ENCODE measurements at places on chromosomes 3 and 15.

DNA sequence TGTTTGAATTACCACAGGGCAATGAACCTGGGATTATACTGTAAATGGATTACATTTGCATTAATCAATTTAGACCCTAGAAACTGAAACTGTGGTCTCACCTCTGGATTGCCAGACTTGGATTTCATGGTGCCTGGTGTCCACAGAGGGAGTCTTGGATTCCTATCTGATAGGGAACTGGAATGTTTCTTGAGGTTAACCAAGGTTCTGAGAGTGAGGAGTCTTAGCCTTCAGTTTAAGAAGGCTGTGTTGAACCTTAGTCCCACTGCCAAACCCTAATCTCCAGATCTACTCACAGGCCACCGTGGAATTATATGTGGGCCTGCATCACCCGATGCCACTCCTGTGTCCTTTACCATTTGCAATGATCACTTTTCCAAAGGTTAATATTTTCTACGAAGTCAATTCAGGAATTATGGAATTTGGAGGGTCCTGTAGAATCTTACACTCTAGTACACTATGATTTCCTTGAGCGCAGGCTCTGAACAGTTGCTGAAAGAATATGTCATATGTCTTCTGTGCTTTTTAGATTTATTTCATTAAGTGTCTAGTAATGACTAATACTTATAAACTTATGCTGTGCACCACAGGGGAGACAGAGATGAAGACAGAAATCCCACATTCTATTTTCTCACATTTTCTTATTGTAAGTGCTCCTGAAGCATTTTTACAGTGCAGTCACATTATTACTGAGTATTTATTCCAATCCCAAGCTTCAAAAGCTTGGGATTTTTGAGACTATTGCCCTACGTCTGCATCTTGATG is 87.9 kb downstream of the EFL1 start:
- DNase-seq, result no peak

- no peak for DNase-seq
These were observed 64.7 kb downstream of the OXSM start for GRCh38 chr3:25854635-25855034.

DNA sequence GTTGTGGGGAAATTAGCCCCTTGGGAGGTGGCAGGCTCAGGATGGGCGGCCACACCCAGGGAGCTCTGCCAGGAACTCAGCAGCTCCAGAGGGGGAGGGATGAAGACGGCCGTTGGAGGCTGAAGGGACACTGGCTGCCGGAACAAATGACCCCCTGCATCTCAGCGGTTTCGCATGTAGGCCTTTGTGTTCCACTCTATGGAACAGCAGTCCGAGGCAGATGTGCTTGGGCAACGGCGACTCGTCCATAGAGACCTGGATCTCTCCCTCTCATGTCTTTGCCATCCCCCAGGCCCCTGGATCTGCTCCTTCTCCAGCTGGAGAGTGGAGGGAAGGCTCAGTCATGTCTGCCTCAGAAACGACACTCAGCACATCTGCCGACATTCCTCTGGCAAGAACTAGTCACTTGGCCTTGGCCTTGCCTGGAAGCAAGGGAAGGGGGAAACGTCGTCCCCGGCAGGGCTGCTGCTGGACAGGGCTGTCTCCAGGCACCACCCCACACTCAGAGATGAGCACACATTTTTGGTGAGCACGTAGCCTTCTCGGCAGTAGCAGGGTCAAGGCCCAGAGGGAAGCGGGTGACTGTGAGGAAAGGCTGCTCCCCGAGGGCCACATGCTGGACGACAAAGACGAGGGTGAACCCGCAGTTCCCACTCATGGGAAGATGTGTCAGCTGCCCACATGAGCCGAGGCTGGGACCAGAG is 83.8 kb downstream of the ASB7 start:
- no peak for DNase-seq

DNA sequence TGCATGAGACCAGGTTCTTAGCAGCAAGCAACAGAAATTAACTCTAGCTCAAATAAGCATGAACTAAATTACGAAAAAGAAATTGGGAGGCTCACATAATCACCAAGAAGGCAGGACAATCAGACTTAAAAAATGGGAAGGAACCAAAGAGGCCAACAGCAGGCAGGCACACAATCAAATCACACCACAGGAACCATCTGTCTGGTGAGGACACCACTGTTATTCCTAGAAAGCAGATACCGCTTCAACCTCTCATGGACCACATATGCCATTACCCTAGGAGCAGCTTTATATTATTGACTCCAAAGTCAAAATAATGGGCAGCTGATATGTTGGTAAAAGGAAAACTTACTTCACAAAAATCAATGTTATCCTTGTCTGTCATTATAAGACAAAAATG is 51.6 kb downstream of the SUCLG2 start:
- no peak for DNase-seq

DNA sequence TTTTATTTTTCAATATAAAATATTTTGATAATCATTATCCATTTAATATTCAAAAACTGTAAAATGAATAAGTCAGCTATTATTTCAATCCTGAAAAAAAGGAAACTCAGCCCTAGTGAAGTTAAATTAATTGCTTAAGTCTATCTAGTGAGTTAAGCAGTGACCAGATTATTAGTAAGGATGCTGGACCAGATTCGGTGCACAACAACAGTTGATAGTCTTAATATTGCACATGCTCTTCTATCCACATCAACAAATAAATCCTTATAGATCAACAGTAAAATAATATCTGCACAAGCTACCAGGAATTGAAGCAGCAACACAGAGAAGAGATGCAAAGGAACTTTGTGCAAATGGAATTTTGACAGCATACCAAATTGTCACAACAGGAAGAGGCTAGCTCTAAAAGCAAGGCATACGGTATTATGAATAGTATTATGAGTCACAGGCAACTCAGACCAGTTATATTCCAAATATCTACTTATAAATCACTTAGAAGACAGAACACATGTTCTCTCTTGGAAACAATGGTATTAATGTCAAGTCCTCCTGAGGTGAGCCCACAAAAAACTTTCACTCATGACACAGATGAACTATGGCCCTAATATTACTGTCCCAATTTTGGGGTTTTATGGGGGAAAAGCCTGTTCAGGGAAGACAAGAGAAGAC is 24.9 kb downstream of the VPS13C start:
- DNase-seq, result no peak

- DNase-seq, result no peak
These were observed 27.8 kb upstream of the CRTC3 start for GRCh38 chr15:90501898-90502297.

- DNase-seq, result no peak
These were observed 100.5 kb upstream of the ZBED2 start for GRCh38 chr3:111695636-111696117.

- DNase-seq, result no peak
These were observed 61.2 kb upstream of the FLNB start for GRCh38 chr3:57946970-57947381.

DNA sequence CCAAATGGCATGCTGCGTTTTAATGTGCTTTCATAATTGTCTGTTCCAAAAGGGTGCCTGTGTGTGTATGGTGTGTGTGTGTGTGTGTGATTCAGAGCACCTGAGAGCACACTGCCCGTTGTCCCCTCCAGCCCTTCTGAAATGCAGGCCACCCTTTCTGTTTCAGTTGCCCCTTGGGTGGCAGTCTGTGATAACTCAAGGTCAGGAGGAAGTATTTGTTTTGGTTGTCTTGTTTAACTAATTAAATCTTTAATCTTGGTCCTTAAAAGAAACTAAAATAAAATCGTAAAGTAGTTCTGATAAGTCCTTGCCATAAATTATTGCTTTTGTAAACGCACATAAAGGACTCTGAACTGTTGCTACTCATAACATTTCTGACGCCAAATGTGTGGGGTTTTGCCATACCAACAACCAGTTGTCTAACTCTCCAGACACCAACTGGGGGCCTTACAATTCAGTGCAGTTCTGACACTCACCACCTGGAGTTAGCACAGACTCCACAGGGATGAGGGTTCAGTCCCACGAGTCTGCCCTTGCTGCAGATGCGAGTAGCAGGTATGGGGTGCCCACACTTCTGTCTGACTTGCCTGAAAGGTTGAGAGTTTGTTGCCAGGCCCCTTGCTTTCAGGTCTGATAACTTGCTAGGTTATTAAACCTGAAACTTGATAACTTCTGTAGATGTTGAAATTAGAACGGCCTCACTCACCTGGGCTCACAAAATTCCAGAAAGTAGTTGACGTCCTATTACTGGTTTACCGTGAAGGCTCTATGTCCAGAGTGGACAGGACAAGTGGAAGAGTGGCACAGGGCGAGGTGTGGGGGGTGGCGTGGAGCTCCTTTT is 157.3 kb downstream of the IGF1R start:
- DNase-seq, result no peak

- no peak for DNase-seq
These were observed 389.8 kb downstream of the NR2F2 start for GRCh38 chr15:96720251-96720650.

- no peak for DNase-seq
These were observed 1.3 kb downstream of the MAGI1 start for GRCh38 chr3:66037330-66037985.

- DNase-seq, result no peak
These were observed 334.8 kb downstream of the NAALADL2 start for GRCh38 chr3:175193815-175194518.

- no peak for DNase-seq
These were observed 38.9 kb downstream of the SLC25A26 start for GRCh38 chr3:66259566-66260255.

DNA sequence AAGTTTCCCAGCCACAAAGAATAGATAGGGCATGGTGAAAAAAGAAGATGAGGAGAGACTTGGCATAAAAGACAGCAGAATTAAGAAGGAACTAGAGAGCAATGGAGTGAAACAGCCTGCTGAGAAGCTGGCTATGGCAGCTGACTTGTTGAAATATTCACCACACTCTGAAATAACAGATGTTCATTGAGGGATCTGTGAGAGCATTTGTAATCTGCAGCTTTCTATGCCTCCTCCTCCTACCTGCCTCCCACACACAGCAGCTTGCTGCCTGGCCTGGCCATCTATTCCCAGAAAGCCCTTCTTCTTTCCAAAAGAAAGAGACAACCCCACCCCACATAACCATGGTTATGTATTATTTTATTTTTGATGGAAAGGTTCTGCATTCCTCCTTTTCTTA is 303.9 kb downstream of the GAP43 start:
- no peak for DNase-seq

GRCh38 chr15:40054855-40055575 is 16.0 kb upstream of the SRP14 start:
- DNase-seq, result no peak

DNA sequence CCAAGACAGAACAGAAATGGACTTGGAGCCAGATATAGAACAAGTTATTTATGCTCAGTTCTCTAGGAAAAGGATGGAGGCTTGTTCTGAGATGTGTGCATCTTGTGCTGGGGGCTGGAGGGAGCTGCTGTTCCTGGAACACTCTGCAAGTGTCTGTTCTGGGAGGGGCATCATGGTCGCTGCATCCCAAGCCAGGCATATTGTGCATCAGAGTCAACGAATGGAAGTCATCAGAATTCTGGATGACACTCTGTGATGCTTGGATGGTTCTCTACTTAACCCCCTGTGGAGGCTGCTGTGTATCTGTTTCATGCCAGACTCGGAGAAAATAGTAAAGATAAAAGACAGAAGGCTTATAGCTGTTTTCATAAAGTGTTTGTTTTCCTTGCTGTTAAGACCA is 34.7 kb downstream of the RPL22L1 start:
- no peak for DNase-seq

- peak; percentile 52 for DNase-seq
These were observed 957 bp downstream of the ADCY5 start for GRCh38 chr3:123447749-123448517.

DNA sequence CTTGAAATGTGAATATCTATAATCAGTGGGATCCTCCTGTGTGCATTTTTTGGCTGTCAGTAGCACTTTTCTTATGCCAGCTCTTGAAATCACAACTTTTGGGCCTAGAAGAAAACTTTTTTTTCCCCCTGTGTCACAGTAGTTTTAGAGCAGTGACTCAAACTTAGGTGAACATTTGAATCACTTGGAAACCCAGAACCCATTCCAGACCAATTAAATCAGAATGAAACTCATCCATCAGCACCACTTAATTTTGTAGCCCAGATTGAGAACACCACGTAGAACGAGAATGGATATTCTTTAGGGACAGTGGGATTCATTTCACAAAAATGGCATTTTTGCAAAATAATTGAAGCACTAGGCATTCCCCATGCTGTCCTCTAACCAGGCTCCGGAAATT is 224.8 kb upstream of the NANOGP8 start:
- no peak for DNase-seq

- no peak for DNase-seq
These were observed at the start of gene NDN for GRCh38 chr15:23687143-23687470. TSS of gene NDN (minus strand) at chr15:23687305. CDS start at chr15:23687217, 88 bp downstream.

DNA sequence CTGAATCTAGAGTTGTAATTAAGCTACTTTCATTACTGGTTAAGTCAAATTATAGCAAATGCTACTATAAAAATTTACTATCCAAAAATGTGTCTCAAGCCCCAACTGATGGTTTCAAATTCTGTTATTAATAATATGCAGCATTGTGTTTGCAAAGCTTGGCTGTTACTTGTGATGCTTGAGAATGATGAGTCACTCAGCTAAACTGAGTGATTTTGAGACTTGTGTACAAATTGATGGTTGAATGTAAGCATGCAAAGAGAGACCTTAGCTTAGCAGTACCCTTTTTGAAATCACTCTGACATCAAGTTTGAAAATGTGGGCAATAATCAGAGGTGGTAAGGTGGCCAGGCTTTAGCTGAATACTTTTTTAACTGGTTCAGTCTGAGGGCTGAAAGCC is 27.6 kb downstream of the OPA1 start:
- no peak for DNase-seq

- DNase-seq, result no peak
These were observed 584.4 kb upstream of the TBL1XR1 start for GRCh38 chr3:177781686-177782161.

- no peak for DNase-seq
These were observed 109.4 kb upstream of the RAD18 start for GRCh38 chr3:9072667-9073009.

DNA sequence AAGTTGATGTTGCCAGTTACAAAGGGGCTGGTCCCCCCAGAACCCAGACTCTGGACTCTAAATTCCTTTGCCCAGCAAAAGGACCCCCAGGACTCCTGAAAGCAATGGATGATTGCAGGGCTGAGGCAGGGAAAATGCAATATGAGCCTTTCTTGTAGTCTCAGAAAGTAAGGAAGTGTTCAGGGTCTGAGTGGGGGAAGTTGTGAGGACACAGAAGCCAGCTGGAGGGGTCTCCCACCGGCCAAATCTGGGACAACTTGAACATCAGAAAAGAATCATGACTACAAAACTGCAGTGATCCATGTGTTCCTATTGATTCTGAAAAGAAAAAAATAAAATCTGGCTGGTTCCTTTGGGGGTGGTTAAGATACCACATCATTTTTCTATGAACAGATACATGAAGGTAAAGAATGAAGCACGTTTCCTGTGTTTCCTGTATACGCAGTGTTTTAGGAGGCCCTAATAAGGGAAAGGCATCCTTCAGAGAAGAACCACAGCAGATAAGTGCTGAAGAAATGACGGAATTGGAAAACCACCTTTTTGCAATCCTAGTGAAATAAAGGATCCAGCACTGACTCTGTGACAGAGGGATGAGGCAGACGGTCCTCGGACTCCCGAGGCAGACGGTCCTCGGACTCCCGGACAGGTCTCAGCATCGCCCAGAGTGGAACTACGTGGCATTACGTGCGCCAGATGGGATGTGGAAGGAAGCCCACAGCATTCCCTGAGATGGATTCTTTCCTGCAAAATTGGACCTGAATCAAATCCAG is 22.2 kb upstream of the GRIP2 start:
- DNase-seq, result no peak

All from activated naive CD4-positive, alpha-beta T cell treated with anti-CD3 and anti-CD28 coated beads, Interleukin-2, amount 50 U/mL, for 16 hours (primary cell).